ENCODE measurements at places on chromosomes 7 and 10.

- DNase-seq: no peak
Measured at GRCh38 chr10:62655337-62655994, 149.1 kb upstream of the ADO start.

DNA sequence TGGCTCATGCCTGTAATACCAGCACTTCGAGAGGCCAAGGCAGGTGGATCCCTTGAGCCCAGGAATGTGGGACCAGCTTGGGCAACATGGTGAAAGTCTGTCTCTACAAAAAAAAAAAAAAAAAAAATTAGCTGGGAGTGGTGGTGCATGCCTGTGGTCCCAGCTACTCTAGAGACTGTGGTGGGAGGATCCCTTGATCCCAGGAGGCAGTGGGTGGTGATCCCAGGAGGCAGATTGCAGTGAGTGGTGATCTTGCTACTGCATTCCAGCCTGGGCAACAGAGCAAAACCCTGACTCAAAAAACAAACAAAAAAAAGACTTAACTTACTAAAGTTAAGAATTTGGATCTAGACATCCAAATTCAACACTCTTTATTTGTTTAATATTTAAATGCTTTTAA lies 10.2 kb upstream of the ADO start:
- no peak for DNase-seq

DNA sequence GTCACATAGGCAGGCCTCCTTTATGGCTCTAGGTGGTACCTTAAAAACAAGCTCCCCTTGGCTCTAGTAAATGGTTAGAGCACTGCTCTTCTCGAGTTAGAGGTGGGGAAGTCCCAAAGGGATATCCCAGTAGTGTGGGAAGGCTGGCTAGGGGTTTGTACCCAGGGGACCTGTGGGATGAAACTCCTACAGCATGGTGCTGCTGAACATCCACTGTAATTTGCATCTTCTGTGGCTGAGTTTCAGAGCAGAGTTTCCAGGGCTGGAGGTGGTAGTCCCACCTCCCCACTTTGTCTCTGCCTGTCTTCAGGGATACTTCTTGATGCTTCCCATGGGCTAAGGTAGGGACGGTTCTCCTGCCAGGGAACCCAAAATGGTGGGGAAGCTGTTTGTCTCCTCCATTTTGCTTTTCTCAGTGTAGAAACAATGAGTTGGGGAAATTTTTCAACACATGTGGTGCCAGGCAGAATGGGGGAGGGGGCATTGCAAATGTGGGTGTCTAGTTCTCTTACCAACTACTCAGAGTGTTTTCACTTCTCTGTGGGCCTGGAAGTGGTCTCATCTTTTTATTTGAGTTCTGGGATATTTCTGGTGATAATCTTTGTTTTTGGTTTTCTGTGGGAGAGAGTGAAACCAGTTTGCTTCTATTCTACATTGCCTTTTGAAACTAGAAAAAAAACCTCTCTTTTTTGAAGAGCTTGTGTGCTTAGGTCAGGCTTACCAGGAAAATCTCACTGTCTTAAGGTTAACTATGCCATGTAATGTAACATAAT lies 36.3 kb downstream of the SCART1 start:
- DNase-seq: no peak

- DNase-seq: no peak
Measured at GRCh38 chr7:127635659-127636285, 16.2 kb upstream of the SND1 start.

- DNase-seq: no peak
Measured at GRCh38 chr7:19932549-19933249, 159.3 kb upstream of the TMEM196 start.

DNA sequence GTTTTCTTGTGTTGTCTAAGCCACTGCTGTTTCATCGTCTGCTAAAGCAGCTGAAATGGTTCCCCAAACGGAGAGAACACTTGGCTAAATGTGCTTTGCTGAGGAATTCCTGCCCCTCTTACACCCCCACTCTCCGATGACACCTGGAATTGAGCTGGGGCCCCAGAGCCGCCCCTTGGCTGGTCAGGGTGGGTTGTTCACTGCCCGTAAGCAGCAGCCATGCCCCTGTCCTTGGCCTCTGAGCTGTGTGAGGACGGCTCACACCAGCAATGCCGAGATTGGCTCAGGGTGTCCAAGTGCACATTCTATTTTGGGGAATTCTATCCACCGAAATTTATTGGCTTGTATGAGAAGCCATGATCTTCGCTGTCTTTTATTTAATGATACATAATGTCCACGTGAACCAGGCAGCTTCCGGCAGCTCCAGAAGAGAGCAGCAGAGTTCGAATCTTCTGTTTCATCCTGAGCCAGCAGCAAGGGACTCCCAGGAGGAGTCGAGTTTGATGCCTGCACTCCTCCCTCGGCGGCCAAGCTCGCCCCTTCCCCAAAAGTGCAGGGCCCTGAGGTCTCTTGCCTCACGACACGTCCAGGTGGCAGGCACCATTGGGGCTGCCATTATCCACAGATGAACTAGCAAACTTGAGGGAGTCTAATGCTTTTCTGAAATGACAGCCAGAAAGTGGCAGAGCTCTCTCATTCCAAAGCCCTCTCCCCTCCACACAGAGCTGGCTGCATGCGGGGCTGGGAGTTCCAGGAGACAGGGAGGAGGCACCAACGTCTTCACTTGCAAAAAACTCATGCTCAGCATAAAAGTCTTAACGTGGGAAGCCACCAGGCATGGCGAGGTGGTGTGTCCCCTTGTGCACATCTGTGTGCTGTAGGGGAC lies 114.0 kb downstream of the WDR37 start:
- no peak for DNase-seq

DNA sequence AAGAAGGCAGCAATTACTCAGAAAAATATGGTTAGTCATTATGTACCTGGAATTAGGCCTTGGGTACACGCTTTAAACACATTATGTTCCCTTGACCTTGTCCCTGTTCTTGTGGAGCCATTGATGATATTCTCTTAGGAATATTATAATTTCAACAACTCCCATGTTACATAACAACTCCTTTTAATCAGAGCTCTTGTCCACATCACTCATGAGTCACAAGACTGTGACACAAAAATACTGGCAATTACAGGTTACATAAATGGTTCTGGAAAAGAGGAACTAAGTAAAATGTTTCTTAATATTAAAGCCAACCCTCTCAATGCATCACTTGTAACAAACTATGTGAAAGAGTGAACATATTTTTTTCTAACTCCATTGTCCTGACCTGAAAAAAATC lies 143.8 kb upstream of the PCLO start:
- DNase-seq: no peak

GRCh38 chr7:38746438-38746837 lies 115.3 kb upstream of the AMPH start:
- DNase-seq: no peak

- no peak for DNase-seq
Measured at GRCh38 chr10:20040012-20040411, 223.8 kb downstream of the PLXDC2 start.

DNA sequence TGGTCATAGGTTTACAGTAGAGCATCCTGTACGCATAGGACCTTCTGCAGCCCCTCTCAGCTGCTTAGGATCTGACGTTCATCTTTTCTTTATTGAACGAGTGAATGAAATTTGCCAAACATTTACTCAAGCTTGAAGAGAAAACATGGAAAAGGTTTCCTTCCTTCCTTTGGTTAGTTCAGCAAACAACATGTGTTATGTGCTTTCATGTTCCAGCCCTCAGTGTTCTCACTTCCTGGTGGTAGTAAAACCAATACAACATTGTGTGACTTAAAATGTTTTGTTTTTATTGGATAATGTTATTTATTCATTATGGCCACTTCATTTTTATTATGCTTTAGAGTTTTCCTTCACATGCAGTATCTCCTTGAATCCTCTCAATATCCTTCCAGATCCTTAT lies 1.4 kb upstream of the CDCA7L start:
- DNase-seq: no peak

DNA sequence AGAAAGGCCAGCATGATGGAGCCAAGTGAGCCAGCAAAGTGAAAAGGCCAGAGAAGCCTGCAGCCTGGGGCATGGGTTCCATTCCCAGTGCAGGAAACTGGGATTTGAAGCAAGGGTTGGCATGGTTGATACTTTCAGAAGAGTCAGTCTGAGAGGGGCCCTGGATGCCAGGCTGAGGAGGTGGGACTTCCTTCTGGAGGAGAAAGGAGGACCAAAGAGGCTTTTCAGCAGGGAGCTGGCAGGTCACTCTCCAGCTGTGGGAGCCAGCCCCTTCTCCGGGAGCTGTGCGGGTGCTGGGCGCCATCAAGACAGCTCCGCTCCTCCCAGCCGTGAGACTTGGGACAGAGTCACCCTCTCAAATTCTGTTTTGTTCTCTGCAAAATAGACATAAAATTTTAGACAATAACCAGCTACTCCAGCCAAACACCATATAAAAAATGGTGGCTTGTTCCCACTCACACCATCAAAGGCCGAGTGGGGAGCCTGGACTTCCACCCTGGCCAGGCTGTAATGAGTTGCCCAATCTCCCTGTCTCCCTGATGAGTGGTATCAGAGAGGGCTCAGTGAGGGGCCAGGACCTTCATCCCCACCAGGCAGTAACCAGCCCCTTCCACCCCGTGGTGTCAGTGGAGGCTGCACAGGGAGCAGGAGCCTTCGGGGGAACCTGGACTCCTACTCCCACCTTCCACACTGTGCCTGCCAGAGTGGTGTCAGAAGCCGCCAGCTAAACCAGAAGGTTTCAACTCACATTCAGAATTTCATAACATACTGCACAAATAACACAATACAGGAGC lies 133.6 kb upstream of the RET start:
- no peak for DNase-seq

GRCh38 chr10:88616250-88616977 lies 29.9 kb downstream of the LIPJ start:
- no peak for DNase-seq

DNA sequence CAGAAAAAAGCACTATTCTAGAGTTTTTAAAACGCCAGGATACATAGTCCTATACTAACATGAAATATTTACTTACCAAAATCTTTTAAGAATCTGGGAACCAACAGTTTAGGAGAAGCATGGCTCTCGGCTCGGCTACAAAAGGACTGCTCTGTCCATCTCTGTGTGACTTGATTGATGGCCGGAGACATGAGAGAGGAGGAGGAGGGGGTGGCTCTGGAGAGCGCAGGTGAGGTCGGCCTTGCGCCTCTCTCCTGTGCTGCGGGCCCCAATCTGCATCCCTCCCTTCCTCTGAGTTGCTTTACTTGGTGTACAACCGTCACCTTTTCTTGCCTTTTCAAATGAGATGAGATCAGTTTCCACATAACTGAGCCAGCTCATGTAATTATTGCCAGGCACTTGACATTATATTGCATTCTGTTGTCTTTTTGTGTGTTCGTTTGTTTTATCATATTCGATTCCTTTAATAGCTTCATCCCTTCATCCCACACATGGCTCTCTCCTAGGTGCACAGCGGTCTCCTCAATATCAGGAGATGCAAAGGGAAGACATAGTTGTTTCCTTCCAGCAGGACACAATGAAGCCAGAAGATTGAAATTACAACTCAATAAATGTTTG lies 87.8 kb upstream of the KLF6 start:
- no peak for DNase-seq

DNA sequence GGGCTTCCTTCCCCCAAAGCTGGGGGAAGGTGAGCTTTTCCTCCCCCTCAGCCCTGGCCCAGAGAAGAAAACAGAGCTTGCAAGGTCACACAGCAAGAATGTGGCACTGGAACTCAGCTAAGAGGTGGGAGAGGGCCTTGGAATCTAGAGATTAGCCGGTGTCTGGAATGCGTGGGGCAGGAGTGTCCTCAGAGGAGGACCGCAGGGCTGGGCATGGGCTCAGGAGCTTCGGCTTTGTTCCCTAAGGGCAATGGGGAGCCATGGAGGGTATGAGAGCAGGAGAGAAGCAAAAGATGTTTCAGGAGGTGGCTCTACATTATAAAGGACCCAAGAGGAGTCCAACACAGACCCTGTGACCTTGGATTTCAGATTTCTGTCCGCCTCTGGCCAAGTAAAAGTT lies 127.2 kb upstream of the TNRC18 start:
- no peak for DNase-seq

GRCh38 chr10:119090968-119091367 lies 10.4 kb upstream of the EIF3A start:
- no peak for DNase-seq

GRCh38 chr10:55168343-55168742 lies 367.3 kb upstream of the PCDH15 start:
- no peak for DNase-seq

DNA sequence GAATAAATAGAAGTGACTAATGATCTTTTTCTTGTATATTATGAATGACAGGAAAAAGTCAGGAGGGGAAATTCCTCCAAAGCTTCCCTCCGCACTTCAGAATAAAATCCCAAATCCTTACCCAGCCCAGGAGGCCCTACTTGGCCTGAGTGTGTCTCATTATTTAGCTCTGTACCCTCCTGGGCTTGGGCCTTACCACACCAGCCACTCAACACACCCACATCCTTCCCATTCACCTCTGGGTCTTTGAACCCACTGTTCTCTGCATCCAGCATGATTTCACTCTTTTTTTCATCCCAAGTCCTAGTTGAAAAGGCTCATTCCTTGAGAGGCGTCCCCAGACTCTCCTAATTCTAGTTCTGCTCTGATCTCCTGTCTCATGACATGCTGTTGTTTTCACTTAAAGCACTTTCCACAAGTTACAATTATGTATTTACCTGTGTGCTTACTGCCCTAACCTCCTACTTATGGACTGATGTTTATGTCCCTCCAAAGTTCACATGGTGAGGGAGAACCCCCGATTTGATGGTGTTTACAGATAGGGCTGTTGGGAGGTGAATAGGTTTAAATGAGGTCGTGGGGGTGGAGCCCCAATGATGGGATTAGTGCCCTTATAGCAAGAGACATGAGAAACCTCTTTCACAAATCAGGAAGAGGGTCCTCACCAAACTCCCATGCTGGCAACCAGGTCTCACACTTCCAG lies 6.4 kb downstream of the NOD1 start:
- no peak for DNase-seq

- DNase-seq: peak; percentile 26
Measured at GRCh38 chr7:129271500-129272355, 46.9 kb downstream of the AHCYL2 start.

DNA sequence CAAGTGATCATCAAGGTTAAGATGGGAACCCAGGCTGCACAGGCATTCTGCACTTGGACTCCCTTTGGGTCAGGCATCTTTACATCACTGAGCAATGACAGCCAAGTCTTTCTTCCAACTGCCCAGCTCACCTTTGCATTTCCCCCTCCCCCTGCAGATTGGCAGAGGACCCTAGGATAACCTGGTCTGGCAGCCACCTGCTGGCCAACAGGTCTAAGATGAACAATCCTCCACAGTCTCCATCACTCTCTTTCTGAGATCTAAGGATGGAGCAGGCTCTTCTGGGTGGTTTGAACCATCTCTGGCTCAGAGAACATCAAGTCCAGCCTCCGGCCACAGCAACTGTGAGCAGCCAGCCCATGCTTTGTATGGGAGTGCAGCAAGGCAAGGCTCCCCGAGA lies 75.8 kb downstream of the RAB11FIP2 start:
- DNase-seq: no peak

DNA sequence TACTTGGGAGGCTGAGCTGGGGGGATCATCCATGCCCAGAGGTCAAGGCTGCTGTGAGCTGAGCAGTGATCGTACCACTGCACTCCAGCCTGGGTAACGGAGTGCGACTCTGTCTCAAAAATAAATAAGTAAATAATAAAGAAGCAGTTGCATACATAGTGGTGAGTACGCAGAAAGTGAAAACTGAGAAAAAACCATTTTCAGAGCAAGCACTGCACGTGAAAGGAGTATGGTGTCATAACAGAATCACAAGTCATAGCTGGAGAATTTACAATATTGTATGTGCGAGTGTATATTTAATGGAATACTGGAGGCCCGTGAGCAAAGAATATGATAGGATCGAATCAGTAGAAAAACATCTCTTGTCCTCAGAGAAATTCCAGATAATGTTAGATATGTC lies 22.3 kb downstream of the KIAA1217 start:
- no peak for DNase-seq
